ENCODE measurements at places on chromosomes 4 and X.

- no peak for DNase-seq
These were observed 515.4 kb upstream of the ATOH1 start for GRCh38 chr4:93313197-93313596.

GRCh38 chr4:17811078-17811603, 362 bp downstream of the NCAPG start:
- DNase-seq = no peak

- no peak for DNase-seq
These were observed 318.4 kb upstream of the GIMD1 start for GRCh38 chr4:106687026-106687425.

DNA sequence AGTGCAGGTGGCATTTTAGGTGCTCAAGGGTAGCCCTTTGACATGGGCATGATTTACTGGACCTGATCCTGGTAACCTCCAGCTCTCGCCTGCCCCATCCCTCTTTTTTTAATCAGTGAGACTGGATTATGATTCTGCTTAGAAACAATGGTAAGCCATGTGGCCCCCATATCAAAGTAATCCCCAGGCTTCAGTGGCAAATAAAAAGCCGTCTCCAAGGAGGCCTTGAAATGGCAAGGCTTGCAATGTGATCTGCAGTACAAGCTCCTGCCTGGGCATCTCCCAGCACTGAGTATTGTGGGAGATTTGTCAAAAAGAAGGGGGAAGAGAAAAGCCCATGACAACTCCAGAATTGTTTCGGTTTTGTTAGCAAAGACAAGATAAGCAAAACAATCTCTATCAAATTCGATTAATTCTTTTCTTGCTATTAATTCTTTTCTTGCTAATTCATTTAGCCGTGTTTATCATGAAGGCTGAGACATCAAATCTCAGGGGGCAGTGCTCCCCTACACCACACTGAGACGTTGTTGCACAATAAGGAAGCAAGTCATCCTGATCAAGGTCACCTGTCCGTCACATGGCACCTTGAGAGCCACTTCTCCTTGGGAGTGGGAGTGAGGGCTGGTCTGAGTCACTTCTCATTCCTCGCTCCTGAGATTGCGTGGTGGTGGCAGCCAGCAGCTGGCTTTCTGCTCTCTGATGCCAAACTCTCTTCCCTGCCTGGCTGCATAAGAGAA, 312.7 kb upstream of the GATB start:
- DNase-seq = no peak

GRCh38 chrX:22351966-22352365, 79.3 kb downstream of the CBLL2 start:
- DNase-seq = no peak

- DNase-seq = no peak
These were observed 800.2 kb upstream of the TENM3 start for GRCh38 chr4:181443021-181443420.

DNA sequence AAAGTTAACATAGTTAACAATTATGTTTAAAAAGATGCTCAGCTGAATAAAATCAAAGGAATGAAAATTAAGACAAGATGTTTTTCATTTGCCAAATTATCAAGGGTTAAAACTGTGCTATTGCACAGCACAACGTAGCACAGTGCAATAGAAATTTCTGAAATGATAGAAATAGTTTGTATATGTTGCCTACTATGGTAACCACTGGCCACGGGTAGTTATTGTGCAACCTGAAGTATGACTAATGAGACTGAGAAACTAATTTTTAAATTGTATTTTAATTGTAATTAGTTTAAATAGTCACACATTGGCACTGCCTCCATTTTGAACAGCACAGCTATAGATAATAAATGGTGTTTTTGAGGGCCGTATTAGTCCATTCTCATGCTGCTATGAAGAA, 343.1 kb upstream of the FAM241A start:
- DNase-seq = no peak

DNA sequence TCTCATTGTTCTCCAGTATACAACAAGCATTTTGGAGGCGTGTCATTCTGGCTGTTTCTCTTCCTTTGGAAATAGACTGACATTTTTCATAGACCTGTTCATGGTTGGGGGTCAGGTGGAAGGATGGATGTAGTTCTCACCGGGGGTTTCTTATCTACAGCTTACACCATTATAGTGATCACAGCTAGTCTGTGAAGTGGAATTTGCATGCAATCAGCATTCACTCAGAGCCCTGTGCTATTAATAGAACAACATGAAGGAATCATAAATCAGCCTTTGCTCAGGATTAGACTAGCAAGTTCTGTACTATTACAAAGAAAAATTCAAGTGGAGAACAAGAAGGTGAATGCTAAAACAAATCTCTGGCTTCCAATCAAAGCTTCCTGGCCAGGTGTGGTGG, 132.6 kb upstream of the PUDP start:
- no peak for DNase-seq

DNA sequence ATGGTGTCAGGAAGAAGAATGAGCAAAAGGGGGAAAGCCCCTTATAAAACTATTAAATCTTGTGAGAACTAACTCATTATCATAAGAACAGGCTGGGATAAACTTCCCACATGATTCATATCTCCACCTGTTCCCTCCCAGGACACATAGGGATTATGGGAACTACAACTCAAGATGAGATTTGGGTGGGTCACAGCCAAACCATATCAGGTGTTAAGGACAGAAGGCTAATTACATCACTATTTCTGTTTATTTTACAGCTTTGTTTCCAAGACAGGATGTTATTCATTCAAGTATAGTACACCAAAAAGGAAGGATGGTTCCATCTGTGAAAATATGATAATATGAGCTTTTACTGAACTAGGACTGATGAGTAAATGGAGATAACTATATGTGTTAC, 63.7 kb upstream of the ARSJ start:
- DNase-seq = no peak

GRCh38 chr4:90840828-90841227, 713.6 kb downstream of the CCSER1 start:
- no peak for DNase-seq

DNA sequence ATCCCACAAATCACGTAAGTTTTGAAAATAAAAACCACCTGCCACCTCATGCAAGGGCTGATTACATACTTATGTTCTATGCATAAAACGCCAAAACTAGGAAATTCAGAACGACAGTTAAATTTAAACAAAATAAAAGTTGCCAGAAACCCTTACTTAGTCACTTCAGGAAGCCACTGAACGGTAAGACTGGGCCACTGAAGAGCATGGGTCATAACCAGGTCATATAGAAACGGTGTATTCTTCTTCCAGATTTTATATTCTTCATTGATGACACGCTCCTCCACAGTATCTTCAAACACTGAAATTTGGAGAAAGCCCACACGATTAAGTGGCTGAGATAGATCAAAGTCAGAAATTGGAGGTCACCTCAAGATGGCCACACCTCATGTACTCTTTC, 1.2 kb downstream of the RBBP7 start:
- no peak for DNase-seq

- DNase-seq = no peak
These were observed 40.9 kb upstream of the CPLX1 start for GRCh38 chr4:866761-867390.

- DNase-seq = no peak
These were observed 103.3 kb upstream of the TLR3 start for GRCh38 chr4:185965426-185966384.

- DNase-seq = no peak
These were observed 45.8 kb downstream of the TACR3 start for GRCh38 chr4:103673983-103674382.

DNA sequence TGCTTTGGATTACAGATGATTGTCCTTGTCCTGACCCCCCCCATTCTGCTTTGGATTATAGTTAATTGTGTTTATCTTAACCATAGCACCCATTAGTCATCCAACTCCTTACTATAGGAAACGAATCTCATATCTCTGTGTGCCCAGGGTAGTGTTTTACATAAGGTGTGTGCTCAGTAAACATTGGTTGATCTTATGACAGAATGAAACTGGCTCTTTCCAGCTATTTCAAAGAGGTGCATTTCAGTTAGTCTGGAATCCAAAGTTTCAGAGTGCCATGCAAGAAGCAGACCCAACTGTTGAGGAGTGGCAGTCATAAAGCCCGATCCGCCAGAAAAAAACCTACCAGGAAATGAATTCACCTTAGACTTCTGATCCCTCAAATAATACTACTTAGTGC, 14.7 kb downstream of the TRIM2 start:
- no peak for DNase-seq

- no peak for DNase-seq
These were observed 7.4 kb downstream of the WDR44 start for GRCh38 chrX:118353081-118353850.

GRCh38 chr4:153439831-153440230, 26.3 kb upstream of the TMEM131L start:
- DNase-seq = no peak

GRCh38 chr4:76504613-76505465, 69.8 kb downstream of the SHROOM3 start:
- DNase-seq = no peak

- DNase-seq = no peak
These were observed 86.4 kb upstream of the MED14 start for GRCh38 chrX:40821780-40822179.

DNA sequence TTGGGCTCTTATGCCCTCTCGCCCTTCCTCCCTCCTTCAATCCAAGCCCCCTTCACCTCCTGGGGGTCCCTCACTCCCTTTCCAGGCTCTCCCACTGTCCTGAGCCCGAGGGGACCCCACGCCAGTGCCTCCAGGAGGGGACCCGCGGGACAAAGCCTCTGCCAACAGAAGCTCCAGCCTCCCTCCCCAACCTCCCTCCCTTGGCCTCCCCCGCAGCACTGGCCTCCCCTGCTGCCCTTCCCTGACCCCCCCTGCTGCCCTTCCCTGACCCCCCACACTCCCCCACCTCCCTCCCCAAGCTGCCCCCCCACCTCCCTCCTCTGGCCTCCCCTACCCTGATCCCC, 71.0 kb upstream of the MXD4 start:
- no peak for DNase-seq

GRCh38 chrX:16771483-16772398, 14.5 kb upstream of the TXLNG start:
- no peak for DNase-seq

DNA sequence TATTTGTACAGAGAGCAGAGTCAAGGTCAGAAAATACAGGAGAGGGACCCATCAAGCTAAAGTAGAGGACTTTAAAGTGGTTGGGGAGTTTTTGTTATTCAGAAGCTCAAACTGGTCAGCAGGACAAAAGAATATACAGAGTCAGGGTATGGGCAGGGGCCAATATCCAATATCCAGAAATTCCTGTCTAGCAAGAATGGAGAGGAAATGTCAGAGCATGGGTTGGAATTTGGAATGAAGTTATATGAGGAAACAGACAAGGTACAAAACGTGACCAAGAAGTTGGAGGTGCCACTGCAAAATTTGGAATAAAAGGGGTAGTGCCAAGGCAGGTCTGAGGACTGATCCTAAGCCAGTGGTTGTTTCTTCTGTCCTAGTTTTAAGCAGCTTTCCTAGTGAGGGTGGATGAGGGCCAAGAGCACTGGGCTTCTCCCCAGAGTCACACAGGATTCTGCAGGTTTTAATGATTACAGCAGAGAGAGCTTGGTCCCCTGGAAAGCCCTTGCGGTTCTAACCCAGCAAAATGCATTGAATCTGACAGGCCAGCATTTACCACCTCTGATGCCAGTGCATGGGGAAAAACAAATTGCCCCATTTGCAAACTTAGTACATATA, 304.7 kb upstream of the FTHL17 start:
- DNase-seq = no peak

DNA sequence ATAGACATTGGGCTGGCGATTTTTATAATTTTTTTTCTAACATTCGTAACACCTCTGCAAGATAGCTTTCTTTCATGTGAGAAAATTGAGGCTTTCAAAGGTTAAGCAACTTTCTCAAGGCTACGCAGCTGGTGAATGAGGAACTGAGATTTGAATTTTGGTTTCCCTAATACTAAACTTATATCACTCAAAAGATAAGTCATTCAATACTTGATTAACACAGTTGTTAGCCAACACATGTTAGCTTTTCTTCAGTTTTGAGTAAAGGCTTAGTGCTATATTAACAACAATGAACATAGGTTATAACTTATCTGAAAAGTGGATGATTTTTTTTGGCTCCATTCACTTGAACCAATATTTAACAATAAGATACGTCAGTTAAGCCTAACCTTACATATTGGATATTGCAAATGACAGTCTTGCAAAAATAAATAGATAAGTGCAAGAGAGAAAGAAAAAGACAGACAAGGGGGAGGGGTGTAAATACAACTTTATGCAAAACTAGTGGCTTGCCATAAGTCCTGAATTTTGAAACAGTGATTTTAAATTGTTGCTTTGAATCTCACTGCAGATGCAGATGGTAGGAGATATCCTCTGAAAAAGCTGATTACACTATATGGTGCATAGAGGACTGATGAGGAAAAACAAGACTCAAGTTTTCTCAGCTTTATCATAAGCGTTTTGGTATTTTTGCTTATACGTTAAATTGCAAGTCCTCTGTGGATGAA, 11.1 kb upstream of the GPM6A start:
- DNase-seq = no peak

DNA sequence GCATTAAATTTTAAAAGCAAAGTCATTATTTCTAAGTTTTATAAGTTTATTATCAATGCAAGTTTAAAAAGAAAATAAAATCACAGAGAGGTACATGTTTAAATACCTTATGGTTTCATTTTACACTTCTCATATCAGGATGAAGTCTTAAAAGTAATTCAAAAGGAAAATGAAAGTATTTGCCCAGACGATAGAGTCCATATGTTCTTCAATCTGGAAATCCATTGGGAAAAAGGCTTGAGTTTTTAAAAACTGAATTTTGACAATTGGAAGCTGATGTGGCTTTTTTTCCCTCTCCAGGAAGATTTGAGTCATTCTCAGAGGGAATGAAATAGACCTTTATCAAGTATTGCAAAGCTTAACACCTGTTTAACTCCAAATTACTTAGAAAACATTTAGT, 37.1 kb downstream of the MAB21L2 start:
- DNase-seq = no peak

DNA sequence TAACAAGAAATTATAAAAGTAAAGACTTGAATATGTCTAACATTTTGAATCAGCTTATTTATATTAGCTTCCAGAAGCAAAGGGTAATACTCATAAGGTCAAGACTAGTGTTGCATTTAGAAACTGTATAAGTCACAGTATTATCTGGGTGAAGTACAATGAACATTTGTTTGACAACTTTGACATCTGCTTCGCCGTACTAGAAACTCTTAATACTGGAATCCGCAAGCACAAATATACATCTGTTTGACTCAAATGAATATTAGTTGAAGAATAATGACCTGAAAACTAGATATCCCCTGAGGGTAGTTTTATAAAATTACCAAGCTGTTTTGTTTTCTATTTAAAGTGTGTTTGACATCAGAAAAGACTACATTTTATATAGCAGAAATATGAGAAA, 135.4 kb upstream of the ATOH1 start:
- no peak for DNase-seq

GRCh38 chr4:85675076-85676049, 200.4 kb downstream of the ARHGAP24 start:
- DNase-seq = no peak

Data from SIG-M5 (cell line).